ENCODE measurements at places on chromosomes 12 and 14.

- DNase-seq = no peak
These were observed 1.4 kb downstream of the EEA1 start for GRCh38 chr12:92927436-92928281.

GRCh38 chr12:6941782-6942181, 1.8 kb upstream of the RNU7-1 start:
- DNase-seq = no peak

- no peak for DNase-seq
These were observed 13.1 kb upstream of the CHD4 start for GRCh38 chr12:6620137-6620884.

DNA sequence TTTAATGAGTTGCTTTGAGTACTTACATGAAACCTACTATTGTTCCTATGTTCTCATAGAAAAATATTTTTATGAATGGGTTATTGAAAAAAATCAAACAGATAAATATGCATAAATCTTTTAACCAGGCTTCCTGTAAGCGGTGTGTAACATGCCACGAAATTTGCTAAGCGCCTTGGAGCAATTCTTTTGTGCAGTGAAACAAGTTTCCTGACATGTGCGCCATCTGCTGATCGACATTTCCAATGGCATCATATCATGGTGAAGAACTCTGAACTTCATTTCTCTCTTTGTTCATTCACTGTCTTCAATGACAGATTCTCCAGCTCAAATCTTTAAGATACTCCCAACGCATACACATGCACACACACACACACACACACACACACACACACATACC, 145.6 kb upstream of the NAV3 start:
- peak; percentile 62 for DNase-seq

- DNase-seq = no peak
These were observed 544.5 kb upstream of the ATP2B1 start for GRCh38 chr12:90253136-90253535.
